Stimulated activated CD4-positive, alpha-beta T cell treated with anti-CD3 and anti-CD28 coated beads, Interleukin-15, amount 100 ng/mL, for 1 hour (primary cell): ENCODE measurements at places on chromosomes 7 and 10.

- no peak for DNase-seq
Measured at GRCh38 chr10:59857921-59858320, 48.4 kb downstream of the CCDC6 start.

- no peak for DNase-seq
Measured at GRCh38 chr7:898855-899681, 22.7 kb downstream of the GET4 start.

GRCh38 chr7:115088893-115089292 lies 167.0 kb downstream of the MDFIC start:
- DNase-seq = no peak

- no peak for DNase-seq
Measured at GRCh38 chr7:93378131-93378760, 146.1 kb downstream of the VPS50 start.

- DNase-seq = no peak
Measured at GRCh38 chr10:73906524-73907447, 4.1 kb upstream of the PLAU start.

- no peak for DNase-seq
Measured at GRCh38 chr10:130137090-130137448, 878 bp downstream of the GLRX3 start.
